Activated CD8-positive, alpha-beta memory T cell treated with anti-CD3 and anti-CD28 coated beads for 1 hour (primary cell): ENCODE measurements at places on chromosomes 3 and 15.

- DNase-seq: no peak
Measured at GRCh38 chr3:177470197-177470941, 273.1 kb upstream of the TBL1XR1 start.

DNA sequence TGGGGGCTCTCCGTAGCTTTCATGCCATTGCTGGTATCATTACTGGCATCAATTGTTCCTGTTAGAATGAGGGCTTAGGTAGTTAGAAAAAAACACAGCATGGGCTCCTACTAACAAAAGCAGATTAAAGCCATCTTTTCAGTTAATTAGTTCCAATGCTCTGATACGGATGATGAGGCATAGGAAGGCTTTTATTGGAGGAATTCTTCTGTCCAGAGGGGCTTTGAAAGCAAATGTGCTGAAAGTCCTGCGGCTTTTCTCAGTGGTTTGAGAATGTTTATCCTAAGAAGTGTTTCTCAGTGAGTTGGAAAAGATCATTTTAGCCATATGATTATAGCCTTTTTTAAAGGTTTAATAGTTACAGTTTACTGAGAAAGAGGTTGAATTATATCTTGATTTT is 198.5 kb downstream of the THSD4 start:
- no peak for DNase-seq

DNA sequence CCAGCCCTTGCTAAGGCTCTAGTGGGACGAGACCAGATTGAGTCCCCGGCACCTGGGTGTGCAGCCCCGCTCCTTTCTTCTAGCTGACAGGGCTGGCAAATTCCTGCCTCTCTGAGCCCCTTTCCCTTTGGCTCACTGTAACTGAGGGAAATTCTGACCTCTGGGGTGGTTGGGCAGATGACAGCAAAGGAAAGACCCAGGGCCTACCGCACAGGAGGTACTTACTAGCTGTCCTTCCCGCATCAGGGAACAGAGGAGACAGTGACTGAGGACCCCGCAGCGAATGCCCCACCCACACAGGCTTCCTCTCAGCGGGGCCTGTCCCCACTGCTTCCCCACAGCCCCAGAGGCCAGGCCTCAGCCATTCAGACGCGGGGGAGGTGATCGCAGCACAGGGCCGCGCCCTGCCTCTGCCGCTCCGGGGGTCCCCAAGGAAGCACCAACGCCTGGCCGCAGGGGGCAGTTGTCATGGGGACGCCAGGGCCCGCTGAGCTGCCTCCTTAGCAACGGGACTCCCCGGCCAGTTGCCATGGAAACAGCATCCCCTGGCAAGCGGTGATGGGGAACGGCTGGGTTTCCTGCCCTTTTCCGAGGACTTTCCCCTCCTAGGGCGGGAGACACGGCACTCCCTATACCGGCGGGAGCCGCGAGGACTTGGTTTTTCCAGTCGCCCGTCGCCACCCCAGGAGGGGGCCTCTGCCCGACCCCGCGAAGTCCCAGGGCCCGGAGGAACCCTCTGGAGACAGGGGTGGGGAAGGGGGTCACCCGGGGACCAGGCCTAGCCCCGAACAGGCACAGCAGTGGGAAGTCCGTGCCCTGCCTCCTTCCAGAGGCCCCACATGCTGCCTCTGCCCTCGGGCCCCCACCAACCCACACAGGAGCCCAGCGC is 50.1 kb downstream of the HCN4 start:
- DNase-seq: no peak

GRCh38 chr15:51374131-51374530 is 32.7 kb downstream of the GLDN start:
- no peak for DNase-seq

DNA sequence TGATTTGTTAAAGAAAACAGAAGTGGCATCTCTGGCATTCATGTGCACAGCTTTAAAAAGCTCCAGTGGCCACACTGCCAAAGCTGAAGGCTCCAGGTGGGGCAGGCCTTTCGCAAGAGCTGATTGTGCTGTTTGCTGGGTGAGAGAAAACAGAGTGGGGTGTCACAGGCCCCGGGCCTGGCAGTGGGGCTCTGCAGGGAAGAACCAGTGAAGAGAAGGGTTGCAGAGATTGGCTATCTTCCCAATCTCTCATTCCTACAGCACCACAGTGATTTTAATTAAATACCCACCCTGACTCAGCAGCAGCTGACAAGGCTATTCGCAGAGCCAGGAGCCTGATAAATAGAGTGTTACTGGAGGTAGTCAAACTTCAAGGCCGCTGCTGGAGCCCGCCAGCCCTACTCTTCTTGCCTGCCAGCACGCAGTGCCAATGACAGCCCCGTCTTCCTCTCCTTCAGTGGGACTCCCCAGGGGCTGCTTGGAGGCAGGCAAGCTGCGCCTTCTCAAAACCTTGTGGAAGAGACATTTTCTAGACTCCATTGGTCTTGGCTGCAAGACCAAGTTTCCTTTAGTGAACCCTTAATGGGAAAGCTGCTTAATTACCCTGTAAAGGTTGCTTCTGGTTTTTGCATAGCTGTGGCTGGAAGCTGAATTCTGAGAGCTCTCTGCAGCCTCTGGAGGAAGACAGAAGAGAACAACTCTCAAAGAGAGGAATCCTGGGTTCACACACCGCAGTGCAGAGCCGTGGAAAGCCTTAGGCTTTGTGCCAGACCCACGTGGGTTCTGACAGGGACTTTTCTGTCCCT is 225.8 kb upstream of the SLCO3A1 start:
- no peak for DNase-seq

DNA sequence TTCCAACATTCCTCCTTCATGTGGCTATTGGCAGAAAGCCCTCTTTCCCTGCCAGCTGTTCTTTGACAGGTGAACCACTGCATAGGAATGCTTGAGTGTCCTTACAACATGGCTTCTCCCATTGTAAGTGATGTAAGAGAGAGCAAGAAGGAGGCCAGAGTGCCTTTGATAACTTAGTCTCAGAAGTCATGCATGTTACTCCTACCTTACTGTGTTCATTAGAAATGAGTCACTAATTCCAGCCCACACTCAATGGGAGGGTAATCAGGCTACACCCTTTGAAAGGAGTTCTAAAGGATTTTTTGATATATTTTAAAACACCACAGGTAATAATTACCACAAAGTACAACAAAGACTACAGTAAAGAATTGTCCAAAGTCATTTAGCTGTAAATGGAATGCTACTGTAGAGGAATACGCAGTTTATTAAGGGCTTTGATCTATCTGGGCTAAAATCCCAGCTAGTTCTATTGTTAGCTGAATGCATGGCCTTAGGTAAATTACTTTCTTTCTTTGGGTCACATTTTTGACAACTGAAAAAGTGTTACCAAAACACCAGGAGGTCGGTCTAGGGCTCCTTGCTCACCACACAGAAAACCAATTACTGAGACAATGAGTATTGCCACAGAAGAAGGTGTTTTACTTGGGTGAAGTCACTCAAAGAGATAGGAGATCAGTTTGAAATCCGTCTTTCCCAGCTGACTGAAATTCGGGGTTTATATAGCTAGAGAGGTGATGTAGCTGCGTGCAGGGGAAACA is 154.9 kb downstream of the GRM7 start:
- no peak for DNase-seq

- DNase-seq: peak; percentile 4
Measured at GRCh38 chr3:194255252-194256039, 95.7 kb downstream of the CPN2 start.

GRCh38 chr3:24299806-24300626 is 194.6 kb downstream of the THRB start:
- DNase-seq: no peak

GRCh38 chr3:189902230-189903186 is 218.2 kb downstream of the P3H2 start:
- DNase-seq: no peak

DNA sequence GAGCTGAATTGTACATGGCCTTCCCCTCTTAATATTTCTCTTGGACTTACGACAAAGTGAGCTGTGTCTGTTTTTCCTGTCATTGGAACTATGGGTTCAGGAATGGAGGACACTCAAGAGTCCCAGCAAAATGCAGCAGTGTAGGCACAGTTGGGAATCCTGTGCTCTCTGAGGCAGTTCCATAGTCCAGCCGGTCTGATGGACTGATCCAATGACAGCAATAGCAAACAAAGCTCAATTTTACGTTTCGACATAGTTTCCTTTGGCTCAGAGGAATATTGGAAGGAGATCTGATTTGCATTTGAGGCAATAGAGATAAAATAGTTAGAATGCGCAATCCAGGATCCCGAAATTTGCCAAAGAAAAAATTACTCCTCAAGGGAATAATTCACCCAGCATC is 276.9 kb upstream of the CNTN3 start:
- no peak for DNase-seq

- DNase-seq: no peak
Measured at GRCh38 chr3:184952671-184953070, 140.7 kb downstream of the VPS8 start.

DNA sequence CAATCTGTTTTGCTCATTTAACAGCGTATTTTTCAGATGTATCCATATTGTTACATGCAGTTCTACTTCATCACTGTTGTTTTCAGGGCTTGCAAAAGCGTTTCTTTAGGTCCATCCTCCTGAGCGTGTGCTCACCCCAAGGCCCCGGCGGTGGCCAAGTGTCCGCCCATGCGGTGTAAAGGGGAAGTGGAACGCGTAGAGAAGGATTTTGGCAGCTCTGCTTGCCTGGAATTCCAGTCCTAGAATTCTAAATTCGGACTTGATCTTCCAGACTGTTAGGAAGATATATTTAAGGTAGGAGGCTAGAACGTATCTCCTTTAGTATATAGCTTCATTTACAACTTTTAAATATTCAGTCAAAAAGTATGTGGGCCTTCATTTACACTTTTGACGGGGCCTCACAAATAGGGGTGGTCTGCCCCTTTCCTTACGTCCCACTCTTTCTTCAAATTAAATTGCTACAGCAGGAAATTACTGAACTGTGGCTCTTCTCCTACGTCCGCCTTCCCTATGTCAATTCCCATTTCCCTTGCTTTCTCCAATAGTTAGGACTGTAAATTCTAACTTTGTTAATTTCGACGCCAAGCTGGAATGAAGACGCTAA is 609 bp upstream of the TBC1D23 start:
- DNase-seq: no peak

DNA sequence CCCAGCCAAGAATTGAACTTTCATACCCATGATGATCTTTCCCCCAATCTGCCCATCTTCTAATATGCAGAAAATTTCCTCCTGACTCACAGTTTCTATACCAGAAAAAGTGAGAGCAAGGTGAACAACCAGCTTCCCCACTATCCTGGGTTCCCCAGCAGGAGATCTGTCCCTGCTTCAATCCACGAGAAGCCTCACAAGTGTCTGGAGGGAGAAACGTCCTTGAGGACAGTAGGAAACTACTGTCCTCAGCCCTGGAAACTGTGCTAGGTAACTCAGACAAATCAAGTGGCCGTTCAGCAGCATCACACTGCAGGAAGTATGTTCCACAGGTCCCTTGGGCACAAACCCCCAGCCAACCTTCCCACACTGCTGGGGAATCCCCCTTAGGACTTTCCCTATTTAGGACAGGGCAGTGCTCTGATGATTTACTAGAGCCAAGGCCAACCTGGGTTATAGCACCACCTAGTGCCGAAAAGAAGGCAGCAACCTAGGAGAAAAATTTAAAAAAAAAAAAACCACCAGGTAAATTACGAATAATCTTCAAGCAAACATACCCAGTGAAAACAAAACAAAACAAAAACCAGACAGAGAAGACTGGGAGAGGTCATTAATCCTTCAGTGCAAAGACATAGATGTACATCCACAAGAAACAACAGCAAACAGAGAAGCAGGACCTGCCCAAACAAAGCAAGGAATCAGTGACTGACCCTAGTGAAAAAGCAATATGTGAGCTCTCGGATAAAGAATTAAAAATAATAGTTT is 36.0 kb downstream of the MORC1 start:
- no peak for DNase-seq

DNA sequence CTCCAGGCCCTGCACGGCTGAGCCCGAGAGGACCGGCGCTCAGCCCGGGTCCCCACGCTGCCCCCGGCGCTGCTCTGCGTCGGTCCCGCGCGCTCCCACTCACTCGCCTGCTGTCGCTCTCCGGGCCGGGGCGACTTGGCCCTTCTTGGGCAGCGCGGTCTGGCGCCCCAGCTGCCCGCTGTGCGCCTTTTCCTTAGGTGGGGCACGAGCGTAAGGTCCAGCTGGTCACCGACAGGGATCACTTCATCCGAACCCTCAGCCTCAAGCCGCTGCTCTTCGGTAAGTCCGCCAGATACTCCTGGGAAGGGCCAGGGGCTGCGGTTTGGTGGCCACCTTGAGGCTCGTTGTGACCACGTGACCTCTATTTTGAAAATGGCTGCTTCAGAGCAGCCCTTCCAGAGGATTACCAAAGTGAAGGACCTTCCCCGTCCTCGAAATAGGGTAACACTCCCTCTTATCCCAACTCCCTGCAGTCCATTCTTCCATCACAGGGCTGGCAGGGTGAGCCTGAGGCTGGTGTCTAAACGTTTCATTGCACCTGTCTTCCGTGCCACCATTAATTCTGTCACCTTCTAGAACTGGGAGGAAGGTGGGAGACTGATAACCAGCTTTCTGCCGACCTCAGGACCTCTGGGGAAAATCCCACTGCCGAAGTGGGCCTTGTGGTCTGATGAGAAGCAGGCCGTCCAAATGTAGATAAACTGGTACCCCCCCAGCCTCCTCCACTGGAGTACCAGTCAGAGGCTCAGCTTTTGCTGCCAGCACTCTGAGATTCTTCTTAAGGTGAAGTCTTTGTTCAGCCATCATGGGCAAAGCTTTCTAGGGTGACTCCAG is 812 bp downstream of the P4HTM start:
- DNase-seq: no peak

DNA sequence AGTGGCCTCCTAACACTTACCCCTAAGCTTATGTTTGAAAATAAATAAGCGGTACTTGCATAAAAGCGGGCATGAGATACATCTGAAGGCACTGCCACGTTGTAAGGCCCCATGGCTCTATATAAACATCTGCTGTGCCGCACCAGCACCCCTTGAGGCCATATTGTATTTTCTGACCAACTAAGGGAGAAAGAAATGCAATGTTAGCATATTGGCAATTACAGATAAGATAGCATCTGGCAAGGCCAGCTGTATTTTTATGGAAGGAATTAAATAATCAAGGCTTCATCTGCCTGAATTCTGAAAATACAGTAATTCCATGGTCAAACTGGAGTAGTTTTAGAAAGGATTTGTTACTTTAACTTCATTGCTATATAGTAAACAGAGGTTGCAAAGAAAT is 28.7 kb downstream of the TMEM39A start:
- no peak for DNase-seq

DNA sequence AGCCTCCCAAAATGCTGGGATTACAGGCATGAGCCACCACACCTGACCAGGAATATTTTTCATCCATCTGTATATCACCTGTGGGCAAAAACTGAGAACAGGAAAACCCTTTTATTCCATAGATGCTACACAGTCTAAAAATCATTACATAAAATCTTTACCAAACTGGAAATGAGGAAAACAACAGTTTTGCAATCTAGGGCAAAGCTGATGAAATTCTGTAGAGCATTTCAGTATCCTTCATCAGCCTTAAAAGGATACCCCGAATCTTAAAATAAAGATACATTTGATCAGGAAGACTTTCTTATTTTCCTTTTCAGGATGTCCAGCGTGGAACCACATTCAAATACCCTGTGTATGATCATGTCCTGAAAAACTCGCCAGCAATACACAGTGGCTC is 7.1 kb downstream of the SIAH2 start:
- DNase-seq: no peak

GRCh38 chr3:147008886-147009285 is 397.5 kb downstream of the ZIC4 start:
- DNase-seq: no peak
